ENCODE measurements at places on chromosomes 1 and 21. TPM values are rescaled to one million over a fixed set of nuclear protein-coding genes. Genes with fewer than 3 reads are reported as not detected.
A peak's percentile ranks its signal among the peaks of the same experiment; 100 is the strongest.

The PBX1 gene
- 6.8 TPM for total RNA-seq

DNA sequence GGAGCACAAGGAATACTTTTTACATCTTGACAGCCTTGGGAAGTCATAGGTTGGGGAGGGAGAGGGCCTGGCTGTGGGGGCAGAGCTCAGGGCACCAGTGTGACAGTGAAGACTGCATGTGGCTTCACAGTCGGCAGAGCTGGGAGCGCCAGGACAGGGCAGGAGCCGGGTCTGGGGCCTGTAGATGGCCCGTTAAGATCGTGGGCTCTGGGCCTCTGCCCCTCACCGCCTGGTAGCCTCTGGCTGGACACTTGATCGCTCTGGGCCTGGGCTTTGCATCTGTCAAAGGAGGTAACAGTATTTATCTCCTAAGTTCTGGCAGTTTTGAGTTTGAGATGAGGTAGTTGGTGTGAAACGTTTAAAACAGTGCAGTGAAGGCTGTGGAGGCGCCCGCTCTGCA, 4.8 kb downstream of the SLX9 start:
- DNase-seq: no peak

The PTPN7 gene
- 2.3 TPM for total RNA-seq

GRCh38 chr1:56135069-56135863, 444.1 kb downstream of the PLPP3 start:
- DNase-seq: peak; percentile 61

DNA sequence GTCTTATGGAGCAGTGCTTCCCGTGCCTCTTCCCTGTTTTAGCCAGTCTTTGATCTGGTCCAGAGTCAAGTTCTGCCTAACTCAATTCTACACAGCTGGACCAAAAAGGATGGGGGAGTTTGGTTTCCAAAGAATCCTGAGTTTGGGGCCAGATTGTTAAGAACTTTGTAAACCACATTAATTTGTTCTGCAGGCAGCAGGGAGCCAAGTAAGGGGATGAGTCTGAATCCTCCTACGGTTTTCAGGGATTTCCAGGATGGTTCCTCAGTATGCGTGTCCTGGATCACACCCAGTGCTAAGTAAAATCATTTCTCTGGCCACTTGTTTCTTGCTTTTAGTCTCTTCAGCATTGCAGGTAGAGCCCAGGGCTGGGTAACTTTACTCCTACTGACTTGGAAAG, 26.1 kb upstream of the GJA5 start:
- DNase-seq: no peak

- no peak for DNase-seq
These were observed 3.6 kb upstream of the MXRA8 start for GRCh38 chr1:1361982-1362423.

DNA sequence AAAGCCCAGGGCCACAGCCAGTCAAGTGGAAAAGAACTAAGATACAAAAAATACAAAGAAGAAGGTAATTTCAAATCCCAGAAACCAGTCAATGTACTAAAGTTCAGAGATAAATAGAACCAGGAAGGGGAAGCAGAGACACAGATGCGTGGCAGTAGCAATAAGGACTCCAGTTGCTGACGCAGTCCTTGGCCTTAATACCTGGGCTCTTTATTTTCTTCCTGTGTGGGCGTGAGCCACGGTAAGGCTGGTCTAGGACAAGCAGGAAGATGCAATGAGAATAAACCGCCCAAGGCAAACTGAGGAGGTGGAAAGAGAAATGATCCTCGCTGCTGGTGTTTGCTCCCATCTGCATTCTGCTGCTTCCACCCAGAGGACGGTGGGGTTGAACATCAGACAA, 65.6 kb upstream of the PLXNA2 start:
- no peak for DNase-seq

DNA sequence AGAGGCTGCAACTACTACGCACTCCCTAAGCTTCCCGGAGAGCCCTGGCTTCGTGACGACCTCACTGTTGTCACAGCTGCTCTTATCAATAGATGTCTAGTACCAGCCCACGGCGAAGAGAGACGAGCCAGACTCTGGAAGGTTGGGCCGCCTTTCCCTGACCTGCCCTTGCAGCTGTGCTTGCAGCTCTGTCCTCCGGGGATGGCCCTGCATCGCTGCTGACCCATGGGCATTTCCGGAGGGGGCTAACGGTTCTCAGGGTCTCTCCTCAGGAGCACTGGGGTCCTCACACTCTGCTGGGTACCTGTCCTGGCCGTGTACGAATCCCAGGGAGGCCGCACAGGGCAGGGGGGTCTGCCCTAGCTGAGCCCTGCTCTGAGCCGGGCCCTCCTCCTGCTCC, 93.8 kb upstream of the COL6A1 start:
- no peak for DNase-seq

The ACBD6 gene
- 86.5 TPM for total RNA-seq

DNA sequence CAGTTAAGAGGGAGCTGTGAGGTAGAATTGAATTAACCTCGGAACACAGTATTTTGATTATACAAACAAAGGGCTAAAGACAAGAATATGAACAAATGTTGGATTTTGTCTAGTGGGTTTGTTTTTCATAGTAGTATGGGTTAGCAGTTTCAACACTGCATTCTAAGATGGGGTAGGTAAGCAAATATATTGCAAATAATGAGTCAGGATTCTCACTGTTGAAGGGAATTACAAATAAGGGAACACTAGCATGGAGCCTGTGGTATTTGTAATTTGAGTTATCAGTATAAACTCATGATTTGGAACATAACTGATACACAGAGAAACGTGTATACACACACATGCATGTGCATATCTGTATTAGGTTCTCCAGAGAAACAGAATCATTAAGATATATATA, 44.5 kb downstream of the CD55 start:
- no peak for DNase-seq

The FNDC5 gene
- 0.08 TPM for total RNA-seq

GRCh38 chr1:58997060-58997411, 213.2 kb upstream of the JUN start:
- DNase-seq: no peak

DNA sequence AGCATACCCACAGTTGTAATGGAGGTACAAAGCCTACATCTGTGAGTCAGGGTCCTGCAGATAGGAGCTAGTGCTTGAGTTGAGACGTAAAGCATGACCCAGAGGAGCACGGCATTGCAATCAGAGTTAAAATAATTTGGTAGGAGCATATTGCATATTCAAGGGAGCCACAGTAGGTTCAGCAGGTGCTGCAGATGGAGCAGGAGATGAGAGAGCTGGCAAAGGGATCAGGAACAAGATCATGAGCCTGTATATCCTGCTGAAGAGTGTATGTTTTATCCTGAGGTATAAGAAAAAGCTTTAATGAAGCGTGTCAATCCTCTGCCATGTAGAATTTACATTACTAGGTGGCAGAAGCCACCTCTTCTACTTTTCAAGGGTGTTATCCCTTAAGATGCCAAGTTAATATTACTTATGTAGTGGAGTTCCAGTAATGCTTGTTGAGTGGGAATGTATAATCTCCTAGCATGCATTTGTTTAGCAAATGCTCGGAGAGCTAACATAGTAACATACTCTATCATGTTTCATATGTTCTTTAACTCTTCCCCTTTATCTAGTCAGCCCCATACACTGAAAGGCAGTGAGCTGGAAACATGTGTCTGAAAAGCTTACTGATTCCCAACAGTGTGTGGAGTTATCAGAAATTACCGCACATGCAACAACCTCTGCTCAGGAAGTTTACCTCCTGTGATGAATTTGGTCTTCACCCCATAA, 300.3 kb downstream of the GRIK1 start:
- no peak for DNase-seq

GRCh38 chr1:42128964-42129363, 24.2 kb upstream of the GUCA2B start:
- no peak for DNase-seq

GRCh38 chr1:195495720-195496635, 1112.3 kb downstream of the KCNT2 start:
- DNase-seq: no peak

DNA sequence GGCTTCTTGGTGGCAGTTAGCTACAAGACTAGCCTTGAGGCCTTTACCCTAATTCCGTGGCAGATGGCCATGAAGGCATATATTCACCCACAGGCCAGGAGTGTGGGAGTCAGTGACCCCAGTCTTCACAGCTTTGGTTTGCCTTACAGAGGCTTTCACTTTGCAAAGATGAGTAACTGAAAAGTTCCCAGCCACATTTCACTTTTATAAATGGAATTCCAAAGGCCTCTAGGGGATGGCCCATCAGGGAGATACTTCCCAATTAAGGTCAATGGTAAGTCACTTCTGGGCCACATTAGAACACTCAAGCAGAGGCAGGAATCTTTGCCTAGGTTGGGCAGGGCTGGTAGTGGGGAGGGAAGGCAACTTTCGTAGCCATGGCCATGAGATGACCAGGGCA, 13.1 kb upstream of the HEYL start:
- DNase-seq: no peak

The CENPS gene
- total RNA-seq: 8.5 TPM

- no peak for DNase-seq
These were observed 146.2 kb upstream of the NFIA start for GRCh38 chr1:60936163-60936562.

DNA sequence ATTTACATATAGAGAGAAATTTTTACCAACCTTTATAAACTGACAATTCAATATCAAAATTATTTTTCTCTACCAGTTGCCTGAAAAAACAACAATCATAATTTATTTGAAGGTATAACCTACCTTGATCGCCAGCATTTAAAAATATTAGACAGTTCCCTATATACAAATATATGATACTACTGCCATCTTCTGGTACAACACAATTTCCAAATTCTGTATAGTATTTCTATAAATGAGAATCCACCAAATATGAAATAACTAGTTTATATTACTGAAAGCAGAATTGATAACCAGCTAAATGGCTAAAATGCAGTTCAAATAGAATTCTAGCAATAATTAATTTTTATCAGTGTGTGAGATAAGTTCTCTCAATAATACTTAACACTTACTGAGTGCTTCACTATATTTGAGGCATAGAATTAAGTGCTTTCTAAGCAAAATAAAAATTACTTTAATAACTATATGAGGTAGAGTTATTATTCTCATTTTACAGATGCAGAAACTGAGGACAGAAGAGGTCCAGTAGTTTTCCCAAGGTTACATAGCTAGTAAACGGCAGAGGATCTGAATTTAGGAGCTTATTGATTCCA, 75.6 kb downstream of the PIGK start:
- no peak for DNase-seq

DNA sequence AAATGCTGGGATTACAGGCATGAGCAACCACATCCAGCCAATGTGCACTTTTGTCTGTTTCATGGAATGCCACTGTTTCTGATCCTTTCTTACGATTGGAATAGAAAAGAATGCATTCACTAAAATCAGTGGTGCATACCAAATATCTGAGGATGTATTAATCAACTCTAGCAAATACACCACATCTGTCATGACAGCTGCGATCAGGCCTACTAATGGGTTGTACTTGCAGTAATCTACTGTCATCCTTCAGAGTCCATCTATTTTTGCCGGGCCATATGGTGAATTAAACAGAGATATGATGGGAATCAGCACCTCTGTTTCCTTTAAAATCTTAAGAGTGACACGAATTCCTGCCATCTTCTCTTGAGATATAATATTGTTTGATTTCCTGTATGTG, 8.5 kb upstream of the USP1 start:
- no peak for DNase-seq

DNA sequence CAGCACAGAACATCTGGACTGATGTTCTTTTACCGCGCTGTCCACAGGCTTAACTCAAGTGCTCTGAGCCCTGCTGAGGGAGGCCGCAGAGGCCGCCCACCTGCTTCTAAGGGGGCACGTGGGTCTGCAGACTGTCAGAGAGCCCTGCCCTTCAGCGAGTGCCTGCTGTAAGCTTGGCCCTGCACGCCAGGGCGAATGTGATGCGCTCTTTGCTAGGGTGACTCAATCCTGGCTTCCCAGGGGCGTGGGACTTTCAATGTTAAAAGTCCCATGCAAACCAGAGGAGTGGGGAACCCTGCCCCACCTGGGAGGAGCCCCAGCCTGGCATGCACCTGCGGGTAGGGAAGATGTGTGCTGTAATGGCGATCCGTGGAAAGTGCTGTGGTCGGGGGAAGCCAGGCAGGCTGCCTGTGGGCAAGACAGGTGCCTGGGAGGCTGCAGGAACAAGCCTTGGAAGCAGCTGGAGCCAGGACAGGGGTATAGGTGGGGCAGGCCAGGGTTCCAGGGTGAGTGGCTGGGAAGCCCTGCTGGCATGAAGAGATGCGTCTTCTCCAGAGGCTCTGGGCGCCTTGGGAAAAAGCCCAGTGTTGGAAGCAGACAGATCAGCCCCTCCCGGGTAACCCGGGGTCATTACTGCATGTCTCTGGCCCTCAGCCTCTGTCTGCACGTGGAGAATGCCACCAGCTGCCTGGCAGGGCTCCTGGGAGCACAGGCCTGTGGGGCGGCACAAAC, 594 bp upstream of the PANK4 start:
- no peak for DNase-seq

DNA sequence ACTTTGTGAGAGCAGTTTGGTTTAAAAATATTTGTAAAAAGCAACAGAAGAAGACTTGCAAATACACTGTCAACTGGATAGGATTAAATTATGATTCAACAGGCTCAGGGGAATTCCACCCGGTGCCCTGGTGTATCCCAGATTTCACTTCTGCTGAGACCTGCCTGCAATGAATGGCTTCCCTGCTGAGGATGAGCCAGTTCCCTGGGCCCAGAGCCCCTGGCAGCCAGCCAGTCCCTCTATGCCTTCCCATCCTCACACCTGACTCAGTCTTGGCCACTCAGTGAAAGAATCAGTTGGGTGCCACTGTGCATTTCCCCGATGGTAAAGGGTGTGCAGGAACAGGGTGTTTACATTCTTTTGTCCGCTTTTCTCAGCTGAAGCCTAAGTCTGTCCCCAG, 64.4 kb downstream of the KCTD3 start:
- no peak for DNase-seq

The PRSS38 gene
- not detected for total RNA-seq

GRCh38 chr21:36902793-36903192, 63.7 kb downstream of the HLCS start:
- DNase-seq: no peak

DNA sequence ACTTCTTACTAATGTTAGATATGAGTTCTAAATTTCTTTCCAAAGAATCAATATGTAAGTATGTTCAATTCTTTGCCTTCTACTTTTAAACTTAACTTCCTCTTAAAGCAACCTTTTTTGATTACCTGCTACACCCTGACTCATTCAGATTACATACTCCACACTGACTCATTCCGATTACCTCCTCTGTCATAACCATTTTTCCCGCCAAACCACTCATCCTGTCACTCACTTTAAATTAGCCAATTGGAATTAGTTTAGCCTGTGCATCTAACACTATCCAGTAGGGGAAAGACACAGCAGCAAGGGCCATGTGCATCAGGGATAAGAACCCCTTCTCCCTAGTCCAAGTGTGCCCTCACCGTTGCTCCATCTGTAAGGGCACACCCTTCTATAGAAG, 815.5 kb downstream of the BRINP3 start:
- no peak for DNase-seq

The ERG gene
- 0.34 TPM for total RNA-seq

DNA sequence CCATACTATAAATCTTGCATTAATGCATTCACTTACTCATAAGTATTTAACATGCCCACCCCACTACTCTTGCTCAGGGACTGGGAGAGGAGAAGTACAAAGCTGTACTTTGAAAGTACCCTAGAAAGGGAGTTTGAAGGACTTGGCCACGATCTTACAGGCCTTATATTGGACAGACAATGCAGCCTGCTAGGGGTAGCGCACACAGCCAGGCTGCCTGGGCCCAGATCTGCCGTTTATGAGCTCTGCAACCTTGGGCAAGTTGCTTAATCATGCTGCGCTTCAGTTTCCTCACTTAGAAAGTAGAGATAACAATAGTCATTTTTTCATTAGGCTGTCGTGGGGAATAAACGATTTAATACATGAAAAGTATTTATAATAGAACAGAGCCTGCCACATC, 110.1 kb downstream of the CDC7 start:
- DNase-seq: no peak

Data from kidney epithelial cell (primary cell).